ENCODE measurements at places on chromosomes 12 and 14. TPM values are rescaled to one million over a fixed set of nuclear protein-coding genes. Genes with fewer than 3 reads are reported as not detected.

LTB4R2 gene
- total RNA-seq, result 6.7 TPM

OR4E2 gene
- not detected for total RNA-seq

OTX2 gene
- total RNA-seq, result not detected

CSRP2 gene
- 23.3 TPM for total RNA-seq

FLRT2 gene
- total RNA-seq, result 80.2 TPM

FAM181A gene
- total RNA-seq, result not detected

NUBPL gene
- 17.6 TPM for total RNA-seq

RXYLT1 gene
- total RNA-seq, result 11.0 TPM

GARIN6 gene
- total RNA-seq, result not detected

ZNF10 gene
- total RNA-seq, result 4.3 TPM

FAM161B gene
- 2.1 TPM for total RNA-seq

TEX52 gene
- total RNA-seq, result not detected

ATL1 gene
- total RNA-seq, result 11.8 TPM

GLIPR1L1 gene
- not detected for total RNA-seq

CLEC1A gene
- total RNA-seq, result 0.09 TPM

MUCL1 gene
- total RNA-seq, result not detected

SLC25A47 gene
- not detected for total RNA-seq

PPP4R4 gene
- 0.26 TPM for total RNA-seq

NANOG gene
- total RNA-seq, result not detected

APOF gene
- total RNA-seq, result not detected

HPD gene
- 4.9 TPM for total RNA-seq

AJUBA gene
- 47.4 TPM for total RNA-seq

ALDH2 gene
- total RNA-seq, result 98.0 TPM

GATC gene
- 16.3 TPM for total RNA-seq

PPP1R36 gene
- not detected for total RNA-seq

PIANP gene
- not detected for total RNA-seq

ASCL1 gene
- not detected for total RNA-seq

HOXC13 gene
- total RNA-seq, result not detected

CARMIL3 gene
- 0.23 TPM for total RNA-seq

FGD4 gene
- 7.5 TPM for total RNA-seq

KIF5A gene
- 0.17 TPM for total RNA-seq

POU6F1 gene
- total RNA-seq, result 2.2 TPM

GDF11 gene
- 7.9 TPM for total RNA-seq

NTS gene
- total RNA-seq, result not detected

KERA gene
- not detected for total RNA-seq

OVCH1 gene
- 0.17 TPM for total RNA-seq

NR4A1 gene
- total RNA-seq, result 21.1 TPM

GALNT9 gene
- 8.3 TPM for total RNA-seq

KRT77 gene
- total RNA-seq, result not detected

GPR68 gene
- total RNA-seq, result 0.47 TPM

ANO2 gene
- not detected for total RNA-seq
